NCI-H748 treated with DMSO at 0.1 percent for 48 hours (cell line): ENCODE measurements at places on chromosomes 3 and 15.
A peak's percentile ranks its signal among the peaks of the same experiment; 100 is the strongest.

- no peak for DNase-seq
Observed at GRCh38 chr3:184275961-184276910, at the start of gene ECE2. Gene ECE2, plus strand, starts transcription at chr3:184276022. Its CDS starts 132 bp downstream, at chr3:184276154.

DNA sequence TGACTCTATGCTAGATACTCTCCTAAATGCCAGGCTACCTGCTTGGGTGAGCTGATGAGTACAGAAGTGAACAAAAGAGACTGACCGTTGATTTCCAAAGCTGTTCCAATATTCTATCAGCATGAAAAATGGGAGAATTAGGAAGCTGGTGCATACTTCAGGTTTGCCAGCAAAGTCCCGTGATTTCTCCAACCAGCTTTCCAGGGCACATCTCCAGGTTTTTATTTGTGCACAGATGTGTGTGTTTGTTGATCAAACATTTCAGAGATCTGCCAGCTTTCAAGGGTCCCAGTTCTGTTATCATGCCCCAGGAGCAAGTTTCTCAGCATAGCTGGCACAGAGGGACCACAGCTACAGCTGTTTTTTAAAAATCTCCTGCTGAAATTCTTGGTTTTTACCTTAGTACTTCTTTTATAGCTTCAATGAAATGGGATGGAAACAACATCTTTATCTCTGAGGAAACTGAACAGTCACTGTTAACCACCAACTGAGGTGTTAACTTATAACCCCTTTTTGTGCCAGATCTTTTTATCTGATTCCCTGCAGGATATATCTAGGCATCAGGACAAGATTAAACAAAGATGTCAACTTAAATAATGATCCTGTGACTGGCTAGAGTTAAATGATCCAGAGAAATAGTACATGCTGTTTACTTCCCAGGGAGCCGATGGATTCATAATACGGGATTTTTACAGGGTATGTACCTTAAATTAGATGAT, 380.8 kb downstream of the GRM7 start:
- DNase-seq, result no peak

GRCh38 chr3:136694321-136694720, 57.9 kb downstream of the STAG1 start:
- DNase-seq, result no peak

- no peak for DNase-seq
Observed at GRCh38 chr3:12509466-12509865, 25.2 kb downstream of the TSEN2 start.

GRCh38 chr15:99014803-99015697, 7.5 kb upstream of the PGPEP1L start:
- peak; percentile 19 for DNase-seq

- DNase-seq, result no peak
Observed at GRCh38 chr3:159650726-159651125, 337.9 kb upstream of the IL12A start.

GRCh38 chr15:101242160-101242998, 9.5 kb downstream of the CHSY1 start:
- DNase-seq, result no peak

- DNase-seq, result no peak
Observed at GRCh38 chr3:150737874-150738679, 24.9 kb downstream of the SIAH2 start.

DNA sequence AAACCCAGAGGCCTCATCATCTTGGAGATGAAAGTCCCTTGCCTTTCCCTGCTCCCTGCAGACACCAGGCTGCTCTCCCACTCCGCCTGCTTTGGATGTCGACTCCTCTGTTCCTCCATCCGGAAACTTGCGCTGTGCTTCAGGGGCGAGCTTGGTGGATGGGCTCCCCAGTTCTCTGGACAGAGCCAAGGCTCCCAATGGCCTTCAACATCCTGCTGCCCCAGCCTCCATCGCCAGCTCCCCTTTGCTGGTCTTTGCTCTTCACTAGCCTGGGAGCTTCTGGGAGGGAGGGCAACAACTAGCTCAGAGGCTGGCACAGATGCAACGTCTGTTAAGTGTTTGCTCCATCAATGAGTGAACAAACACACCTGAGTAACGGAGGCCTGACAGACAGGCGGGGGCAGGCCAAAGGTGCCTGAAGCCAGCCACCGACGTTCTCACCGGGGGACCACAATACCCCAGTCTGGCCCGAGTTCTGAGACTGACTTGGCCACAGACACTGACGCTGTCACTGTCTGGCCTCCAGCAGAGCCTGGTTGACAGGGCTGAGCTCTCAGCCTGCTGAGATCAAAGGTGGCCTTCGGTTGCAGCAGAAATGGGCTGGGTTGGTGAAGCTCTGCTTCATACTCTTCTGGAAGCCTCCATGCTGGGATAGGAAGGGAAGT, 39.0 kb downstream of the RGMA start:
- DNase-seq, result no peak

GRCh38 chr15:59746777-59747176, 57.7 kb upstream of the BNIP2 start:
- DNase-seq, result no peak

- no peak for DNase-seq
Observed at GRCh38 chr3:52775877-52776276, 1.5 kb upstream of the ITIH1 start.

GRCh38 chr3:32888739-32889138, 62.7 kb upstream of the CCR4 start:
- no peak for DNase-seq

- no peak for DNase-seq
Observed at GRCh38 chr15:101458158-101458900, 31.2 kb downstream of the PCSK6 start.

DNA sequence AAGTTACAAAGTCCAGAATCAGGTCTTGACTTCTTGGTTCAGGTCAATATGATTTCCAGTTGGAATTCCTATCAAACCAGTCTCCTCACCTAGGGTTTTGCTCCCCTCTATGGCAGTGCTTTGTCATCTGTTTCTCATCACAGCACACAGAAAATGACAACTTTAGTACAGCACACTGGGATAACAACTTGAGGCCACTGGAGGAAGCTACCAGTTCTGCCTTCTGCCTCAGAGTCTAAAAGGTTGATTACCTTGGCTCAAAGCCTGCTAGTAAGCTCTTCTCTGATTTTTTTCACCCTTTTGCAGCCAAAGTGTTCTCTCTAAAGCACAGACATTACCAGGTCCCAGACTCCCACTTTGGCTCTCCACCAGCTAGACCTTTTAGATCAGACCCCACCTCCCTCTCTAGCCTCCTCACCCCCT, 24.8 kb upstream of the TRIM59 start:
- DNase-seq, result no peak

DNA sequence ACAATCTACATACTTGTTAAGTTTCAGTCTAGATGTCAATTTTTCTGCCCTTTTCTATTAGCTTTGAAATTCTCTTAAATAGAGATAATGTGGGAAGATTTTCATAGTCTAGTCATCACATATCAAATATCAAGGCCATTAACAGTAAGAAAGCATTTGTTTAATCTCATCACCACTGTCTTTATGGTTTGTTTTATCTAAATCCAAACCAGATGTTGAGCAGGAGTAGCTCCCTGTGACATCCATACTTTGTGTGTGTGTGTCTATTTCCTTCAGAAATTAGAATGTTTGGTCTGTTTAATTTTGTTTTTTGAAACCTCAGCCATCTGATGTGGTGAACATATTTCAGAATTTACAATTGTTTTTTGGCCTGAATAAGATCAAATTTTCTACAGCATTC, 23.1 kb upstream of the GOLGA8B start:
- no peak for DNase-seq

- peak; percentile 23 for DNase-seq
Observed at GRCh38 chr3:11508346-11509172, 135.2 kb downstream of the VGLL4 start.
